Neural crest cell (in vitro differentiated cells): ENCODE measurements at places on chromosomes 6 and 20. TPM values are rescaled to one million over a fixed set of nuclear protein-coding genes. Genes with fewer than 3 reads are reported as not detected.

SLC32A1 gene
- 0.09 and 0.16 TPM in 2 replicates for total RNA-seq

SEMG1 gene
- not detected in 2 replicates for total RNA-seq

CNR1 gene
- total RNA-seq = 8.4 and 9.9 TPM in 2 replicates

BPI gene
- not detected in 2 replicates for total RNA-seq

LHFPL5 gene
- not detected in 2 replicates for total RNA-seq

RNF39 gene
- total RNA-seq = not detected in 2 replicates

TMEM63B gene
- total RNA-seq = 47.0 and 51.2 TPM in 2 replicates

GRCh38 chr20:2696646-2697045 is 4.1 kb downstream of the EBF4 start:
- no peak overlapping the region for H3K27ac ChIP-seq
- no peak for DNase-seq
- peaks cover 13% of the 10 kb centered on the region for H3K4me1 ChIP-seq
- peaks cover 5% of the 10 kb centered on the region for H3K36me3 ChIP-seq

GRCh38 chr6:135581211-135581610 is 83.7 kb upstream of the AHI1 start:
- H3K27ac ChIP-seq = no peak overlapping the region
- H3K4me3 ChIP-seq = no peak overlapping the region

DNA sequence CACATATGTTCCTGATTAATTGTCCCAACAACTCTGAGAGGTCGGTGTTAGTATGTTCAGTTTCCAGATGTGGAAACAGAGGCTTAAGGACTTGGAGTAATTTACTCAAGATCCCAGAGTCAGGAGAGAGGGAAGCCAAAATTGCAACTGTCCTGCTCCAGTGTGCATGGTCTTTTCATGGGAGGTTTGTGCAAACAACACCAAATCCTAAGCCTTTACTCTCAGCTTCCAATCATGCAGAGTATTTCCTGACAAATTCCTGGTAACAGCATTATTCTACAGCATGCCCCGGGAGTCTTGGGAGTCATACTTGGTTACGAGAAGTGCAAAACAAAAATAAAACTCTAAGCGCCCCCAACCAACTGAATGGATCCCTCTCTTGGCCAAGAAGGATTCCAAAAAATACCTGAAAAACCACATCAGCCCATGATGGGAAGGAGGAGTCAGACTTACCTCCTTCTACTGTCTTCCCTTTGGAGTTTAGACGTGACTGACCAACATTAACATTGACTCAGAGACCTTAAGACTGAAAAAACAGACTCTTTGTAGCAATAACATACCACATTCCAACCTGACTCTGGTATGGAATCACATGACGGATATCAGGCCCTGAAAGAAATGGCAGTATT is 30.8 kb upstream of the PPP1R3G start:
- no peak overlapping the region for H3K27ac ChIP-seq
- H3K36me3 ChIP-seq = peaks cover 10% of the 10 kb centered on the region
- H3K4me3 ChIP-seq = no peak overlapping the region
- DNase-seq = no peak

GRCh38 chr6:76681781-76682180 is 609.3 kb upstream of the IMPG1 start:
- no peaks in the 10 kb centered on the region for H3K4me1 ChIP-seq
- DNase-seq = no peak
- no peak overlapping the region for H3K27ac ChIP-seq
- no peaks in the 10 kb centered on the region for H3K36me3 ChIP-seq

- peaks cover 18% of the 10 kb centered on the region for H3K4me1 ChIP-seq
- H3K36me3 ChIP-seq = no peaks in the 10 kb centered on the region
- H3K27ac ChIP-seq = no peak overlapping the region
- H3K4me3 ChIP-seq = no peak overlapping the region
- DNase-seq = no peak
- no peaks in the 10 kb centered on the region for H3K27me3 ChIP-seq
These were observed 43.0 kb downstream of the SLC2A4RG start for GRCh38 chr20:63782521-63782971.

- H3K4me1 ChIP-seq = peaks cover 8% of the 10 kb centered on the region
- no peaks in the 10 kb centered on the region for H3K36me3 ChIP-seq
- no peaks in the 10 kb centered on the region for H3K27me3 ChIP-seq
- H3K4me3 ChIP-seq = no peak overlapping the region
These were observed 30.3 kb upstream of the ADGRG6 start for GRCh38 chr6:142271476-142271875.
